ENCODE measurements at places on chromosomes 1 and 21. TPM values are rescaled to one million over a fixed set of nuclear protein-coding genes. Genes with fewer than 3 reads are reported as not detected.

- DNase-seq = no peak
Measured at GRCh38 chr1:84644472-84644871, 45.8 kb downstream of the SSX2IP start.

- DNase-seq = no peak
Measured at GRCh38 chr1:206908038-206908437, 10.8 kb downstream of the IL24 start.

Gene CNKSR1
- total RNA-seq = 33.4 TPM

Gene CLIC6
- total RNA-seq = not detected

Gene RGS4
- not detected for total RNA-seq

GRCh38 chr21:44925378-44925755 lies 4.7 kb upstream of the ITGB2 start:
- no peak for DNase-seq
